Stimulated activated CD8-positive, alpha-beta memory T cell treated with anti-CD3 and anti-CD28 coated beads, Interleukin-2, amount 100 ng/mL, for 1 hour (primary cell): ENCODE measurements at places on chromosomes 7 and 10.

DNA sequence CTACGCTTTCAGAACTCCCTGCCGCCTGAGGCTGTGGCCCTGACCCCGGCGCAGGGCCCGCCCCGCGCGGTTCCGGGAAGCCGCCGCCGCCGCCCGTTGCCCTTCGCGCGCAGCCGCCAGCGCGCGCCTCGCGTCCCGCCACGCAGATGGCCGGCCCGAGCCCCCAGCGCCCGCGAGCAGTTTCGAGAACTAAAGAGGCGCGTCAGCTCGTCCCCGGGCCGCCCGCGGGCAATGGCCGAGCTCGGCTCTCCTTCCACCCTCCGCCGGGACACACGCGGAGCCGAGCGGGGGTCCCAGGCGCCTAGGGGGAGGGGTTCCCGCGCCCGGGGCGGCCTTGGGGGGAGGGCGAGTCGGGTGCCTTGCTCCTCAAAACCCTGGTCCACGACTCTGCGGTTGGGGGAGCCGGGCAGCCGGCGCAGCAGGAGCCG is 1.8 kb downstream of the HNRNPF start:
- DNase-seq = peak; percentile 26

DNA sequence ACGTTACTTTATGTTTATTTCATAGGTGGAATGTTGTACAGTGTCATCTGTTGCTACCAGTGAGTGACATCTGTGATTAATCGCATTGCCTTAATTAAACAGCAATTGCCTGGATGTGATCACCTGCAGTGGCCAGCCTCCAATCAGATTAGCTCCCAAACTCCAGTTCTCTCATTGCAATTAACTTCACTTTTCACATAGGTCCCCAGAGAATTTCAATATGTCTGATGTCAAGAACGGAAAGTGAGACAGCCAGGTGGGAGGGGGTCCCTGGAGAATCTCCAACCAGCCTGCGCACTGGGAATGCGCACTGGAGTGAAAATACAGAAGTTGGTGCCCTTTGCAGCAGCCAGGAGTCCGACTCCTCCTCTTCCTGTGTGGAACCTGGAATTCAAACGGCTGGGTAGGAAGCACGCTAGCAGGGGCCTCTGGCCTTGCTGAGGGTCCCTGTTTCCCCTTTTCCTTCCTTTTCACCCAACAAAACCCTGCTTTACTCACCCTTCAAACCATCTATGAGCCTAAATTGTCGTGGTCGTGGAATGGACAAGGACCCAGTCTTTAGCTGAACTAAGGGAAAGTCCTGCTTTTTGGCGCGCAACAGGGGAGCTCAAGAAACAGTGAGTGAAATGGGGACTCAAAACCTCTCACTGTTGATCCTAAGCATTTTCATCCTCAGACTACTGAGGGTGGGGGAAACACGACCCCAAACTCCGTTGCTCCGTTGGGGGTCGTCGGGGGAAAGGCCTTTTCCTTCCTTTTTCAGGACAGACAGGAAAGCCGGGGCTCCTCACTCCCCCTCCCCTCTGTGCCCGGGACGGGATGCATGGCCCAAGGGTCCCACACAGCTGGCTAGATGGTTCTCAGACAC is 1355.5 kb upstream of the LRRTM3 start:
- no peak for DNase-seq

- DNase-seq = no peak
Measured at GRCh38 chr7:139004321-139005090, 23.3 kb upstream of the KIAA1549 start.

GRCh38 chr7:107876916-107877315 is 14.1 kb upstream of the DLD start:
- no peak for DNase-seq

DNA sequence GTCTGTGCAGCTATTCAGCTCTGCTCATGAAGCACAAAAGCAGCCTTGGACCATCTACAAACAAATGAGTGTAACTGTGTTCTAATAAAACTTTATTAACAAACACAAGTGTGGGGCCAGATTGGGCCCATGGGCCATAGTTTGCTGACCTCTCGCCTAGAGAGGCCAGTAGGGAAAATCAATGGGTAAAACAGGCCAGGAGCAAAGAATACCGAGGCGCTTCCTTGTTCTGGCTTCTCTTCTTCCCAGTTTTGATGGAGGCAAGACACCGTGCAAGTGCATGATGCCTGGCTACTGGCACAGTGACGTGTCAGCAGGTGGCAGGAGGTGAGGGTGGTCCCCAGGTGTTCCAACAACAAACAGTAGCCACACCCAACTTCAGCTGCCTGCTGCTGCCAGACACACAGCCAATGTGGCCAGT is 94.3 kb upstream of the SDK1 start:
- DNase-seq = no peak

DNA sequence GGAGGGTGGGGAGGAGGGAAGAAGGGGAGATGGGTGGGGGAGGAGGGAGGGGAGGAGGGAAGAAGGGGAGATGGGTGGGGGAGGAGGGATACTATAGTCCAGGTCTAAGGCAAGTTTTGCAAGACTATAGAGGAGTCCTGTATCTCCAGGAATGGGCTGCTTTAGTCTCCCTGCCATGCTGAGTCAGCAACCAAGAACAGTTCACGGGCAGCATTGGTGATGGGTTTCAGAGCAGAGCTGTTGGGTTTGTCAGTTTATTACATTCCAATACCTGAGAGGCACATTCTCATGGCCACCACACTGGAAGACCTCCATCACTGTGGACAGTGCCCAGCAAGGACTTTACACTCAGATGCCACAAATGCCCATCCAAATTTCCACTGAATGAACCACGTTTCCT is 212.7 kb downstream of the GRM8 start:
- no peak for DNase-seq

- DNase-seq = no peak
Measured at GRCh38 chr10:83592337-83592935, 546.9 kb upstream of the GHITM start.

DNA sequence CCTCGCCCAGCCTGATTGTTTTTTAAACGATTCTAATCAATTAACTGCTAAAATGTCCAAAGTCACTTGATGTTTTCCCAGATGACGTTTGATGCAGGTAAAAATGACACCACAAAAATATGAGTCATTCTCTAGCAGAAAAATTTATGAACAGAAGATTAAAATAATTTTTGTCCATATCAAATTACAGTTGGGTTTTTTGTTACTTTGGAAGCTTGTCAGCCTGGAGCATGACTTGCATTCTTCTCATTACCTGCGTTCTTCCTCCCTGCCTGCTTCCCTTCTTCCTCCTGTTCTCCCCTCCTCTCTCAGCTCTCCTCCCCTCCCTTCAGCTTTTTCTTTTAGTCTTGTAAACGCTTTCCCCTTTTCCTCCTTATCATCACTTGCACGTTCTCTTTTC is 18.7 kb downstream of the IL15RA start:
- no peak for DNase-seq

DNA sequence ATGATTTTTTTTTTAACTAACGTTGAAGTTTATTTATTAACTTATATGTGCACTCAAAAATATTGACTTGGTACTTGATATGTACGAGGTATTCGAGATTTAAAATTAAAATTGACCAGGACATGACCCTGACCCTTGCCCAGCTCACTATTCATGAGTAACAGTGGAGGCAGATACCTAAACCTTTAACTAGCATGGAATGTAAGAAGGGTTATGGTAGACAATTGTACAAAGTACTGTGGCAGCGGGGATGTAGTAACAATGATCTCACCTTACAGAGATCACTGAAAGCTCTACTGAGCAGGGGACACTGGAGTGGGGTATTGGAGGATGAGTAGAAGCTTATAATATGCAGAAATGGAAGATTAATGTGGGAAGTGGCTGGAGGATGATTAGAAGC is 60.8 kb downstream of the ADRA2A start:
- DNase-seq = no peak

DNA sequence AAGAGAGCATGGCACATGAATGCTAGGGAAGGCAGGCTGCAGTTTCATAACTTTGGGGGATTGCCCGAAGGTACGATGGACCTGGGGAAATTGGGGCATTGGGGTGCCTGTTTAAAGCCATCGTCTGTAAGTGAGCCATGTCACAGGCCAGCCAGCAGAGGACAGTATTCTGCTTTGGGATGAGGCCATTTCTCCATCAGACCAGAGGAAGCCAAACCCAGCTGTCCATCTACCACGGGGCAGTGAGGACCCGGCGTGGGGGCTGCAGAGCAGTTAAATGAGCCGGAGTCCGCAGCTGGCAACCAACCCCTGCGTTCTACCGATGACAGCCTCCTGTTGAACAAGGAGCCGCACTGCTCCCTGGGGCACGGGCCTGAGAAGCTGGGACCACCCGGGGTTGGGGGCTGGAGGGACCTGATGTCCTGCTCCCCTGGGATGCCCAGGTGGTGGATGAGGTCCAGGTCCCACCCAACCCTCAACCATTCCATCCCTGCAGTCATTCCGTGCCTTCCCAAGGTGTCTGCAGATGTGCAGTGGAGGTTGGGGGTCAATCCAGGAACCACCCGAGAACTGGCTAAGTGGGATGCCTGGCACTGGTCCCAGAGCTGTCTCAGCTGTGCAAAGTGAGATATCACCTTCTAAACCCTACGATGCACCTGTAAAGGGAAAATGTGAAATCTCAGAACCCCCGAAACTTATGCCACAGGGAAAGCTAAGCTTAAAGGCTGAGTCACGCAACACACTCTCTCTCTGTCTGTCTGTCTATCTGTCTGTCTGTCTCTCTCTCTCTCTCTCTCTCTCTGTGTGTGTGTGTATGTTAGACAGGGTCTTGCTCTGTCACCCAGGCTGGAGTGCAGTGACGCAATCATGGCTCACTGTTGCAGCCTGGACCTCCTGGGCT is 12.1 kb upstream of the RHBDD2 start:
- DNase-seq = peak; percentile 16

DNA sequence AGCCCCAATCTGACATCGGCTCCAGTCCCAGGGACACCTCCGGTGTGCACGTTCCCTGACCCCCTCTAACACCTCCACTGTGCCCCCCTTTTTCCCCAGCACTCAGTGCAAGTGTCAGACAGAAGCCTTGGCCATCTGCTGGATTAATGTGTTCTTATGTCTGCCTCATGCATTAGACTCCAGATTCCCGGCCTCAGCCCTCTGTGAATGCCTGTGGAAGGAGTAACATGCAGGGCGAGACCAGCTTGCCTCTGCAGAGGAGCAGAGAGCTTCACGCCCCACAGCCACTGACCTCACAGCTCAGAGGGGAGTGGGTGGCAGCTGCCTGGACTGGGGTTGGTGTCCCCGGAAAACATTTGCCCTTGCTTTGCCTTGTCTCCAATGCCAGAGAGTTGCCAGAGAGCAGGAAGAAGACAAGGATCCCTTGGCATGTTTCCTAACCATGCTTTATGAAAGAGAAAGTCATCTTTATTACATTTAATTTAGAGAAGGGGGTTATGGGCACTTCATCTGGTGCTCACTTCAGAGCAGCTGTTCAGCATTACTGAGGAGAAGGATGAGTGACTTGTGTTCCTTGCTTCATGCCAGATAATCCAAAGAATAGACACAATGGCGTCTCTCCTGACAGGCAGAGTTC is 91.6 kb upstream of the CXCL12 start:
- DNase-seq = no peak

DNA sequence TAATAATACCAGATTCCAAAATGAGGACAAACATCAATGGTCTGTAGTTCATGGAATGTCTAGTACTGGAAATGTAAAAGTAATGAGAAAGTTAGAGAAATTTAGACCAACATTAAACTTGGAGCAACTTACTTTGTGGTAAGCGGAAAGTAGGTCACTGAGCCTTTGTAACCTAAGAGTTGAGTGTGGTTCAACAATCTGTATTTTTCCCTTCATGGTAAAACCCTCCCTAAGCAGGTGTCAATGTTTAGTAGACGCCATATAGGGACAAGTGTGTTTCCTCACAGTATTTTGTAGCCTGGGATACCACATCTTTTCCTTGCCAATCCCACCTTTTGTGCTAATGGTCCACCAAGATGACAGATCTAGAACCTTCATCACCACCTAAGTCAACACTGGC is 67.3 kb upstream of the RSU1 start:
- no peak for DNase-seq

GRCh38 chr7:57245206-57245605 is 113.0 kb upstream of the ZNF479 start:
- no peak for DNase-seq

- DNase-seq = no peak
Measured at GRCh38 chr10:1570416-1571051, 166.8 kb downstream of the ADARB2 start.

DNA sequence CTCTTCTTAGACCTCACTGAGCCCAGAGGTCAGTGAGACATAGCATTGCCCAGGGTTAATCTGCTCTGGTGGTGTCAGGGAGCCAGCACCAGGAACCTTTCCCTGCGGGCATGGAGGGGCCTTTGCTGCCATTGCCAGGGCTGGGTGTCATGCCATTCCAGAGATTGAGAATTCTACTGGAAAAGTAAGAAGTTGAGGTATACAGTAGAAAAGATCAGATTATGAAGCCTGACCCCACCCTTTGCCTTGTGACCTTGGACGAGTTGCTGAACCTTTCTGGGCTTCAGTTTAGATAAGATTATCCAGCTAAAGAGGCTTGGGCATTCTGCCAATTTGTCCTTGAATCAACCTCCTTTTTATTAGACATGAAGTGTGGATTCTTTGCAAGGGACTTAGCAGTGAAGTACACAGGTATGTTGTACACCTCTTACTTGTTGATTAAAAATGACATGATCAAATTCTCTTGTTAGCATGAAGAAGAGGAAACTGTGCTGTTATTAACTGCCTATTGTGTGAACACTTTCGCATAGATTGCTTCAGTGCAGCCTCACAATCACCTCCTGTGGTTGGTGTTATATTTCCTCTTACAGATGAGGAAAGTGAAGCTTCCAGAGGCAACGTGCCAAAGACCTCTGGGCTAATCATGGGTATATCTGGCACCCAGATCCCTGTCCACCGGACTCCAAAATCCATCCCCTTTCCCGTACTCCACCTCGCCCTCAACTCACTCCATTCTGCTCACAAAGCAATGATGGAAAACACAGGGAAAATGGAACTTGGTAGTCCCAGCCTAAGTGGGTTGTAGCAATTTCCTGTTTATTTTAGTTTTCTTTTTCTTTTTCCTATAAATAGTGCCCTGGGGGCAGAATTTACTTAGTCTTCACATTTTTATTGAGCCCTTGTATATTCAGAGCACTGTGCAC is 151.3 kb downstream of the CAMK1D start:
- no peak for DNase-seq
